ENCODE measurements at places on chromosomes 3 and 15. TPM values are rescaled to one million over a fixed set of nuclear protein-coding genes. Genes with fewer than 3 reads are reported as not detected.

DNA sequence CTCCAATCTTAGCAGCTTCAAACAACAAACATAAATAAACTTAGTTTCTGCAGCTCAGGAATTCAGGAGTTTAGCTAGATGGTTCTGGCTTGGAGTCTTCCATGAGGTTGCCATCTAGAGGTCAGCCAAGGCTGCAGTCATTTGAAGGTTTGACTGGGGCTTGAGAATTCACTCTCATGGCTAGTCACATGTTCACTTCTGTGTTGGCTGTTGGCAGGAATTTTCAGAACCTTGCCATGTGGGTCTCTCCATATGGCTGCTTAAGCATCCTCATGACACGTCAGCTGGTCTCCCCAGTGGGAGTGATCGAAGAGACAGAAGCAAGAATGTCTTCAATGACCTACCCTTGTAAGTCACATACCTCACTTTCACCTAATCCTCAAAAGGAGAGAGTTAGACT, 269.2 kb upstream of the CNTN3 start:
- DNase-seq = no peak

GRCh38 chr3:143924522-143925285, 46.9 kb upstream of the DIPK2A start:
- no peak for DNase-seq

- DNase-seq = no peak
Observed at GRCh38 chr3:177333533-177334520, 136.5 kb upstream of the TBL1XR1 start.

- no peak for DNase-seq
Observed at GRCh38 chr15:76360416-76360815, 23.8 kb downstream of the ISL2 start.

GRCh38 chr3:188439080-188439479, 285.1 kb downstream of the LPP start:
- peak; percentile 37 for DNase-seq

- no peak for DNase-seq
Observed at GRCh38 chr15:79168922-79169456, 78.4 kb upstream of the RASGRF1 start.

DNA sequence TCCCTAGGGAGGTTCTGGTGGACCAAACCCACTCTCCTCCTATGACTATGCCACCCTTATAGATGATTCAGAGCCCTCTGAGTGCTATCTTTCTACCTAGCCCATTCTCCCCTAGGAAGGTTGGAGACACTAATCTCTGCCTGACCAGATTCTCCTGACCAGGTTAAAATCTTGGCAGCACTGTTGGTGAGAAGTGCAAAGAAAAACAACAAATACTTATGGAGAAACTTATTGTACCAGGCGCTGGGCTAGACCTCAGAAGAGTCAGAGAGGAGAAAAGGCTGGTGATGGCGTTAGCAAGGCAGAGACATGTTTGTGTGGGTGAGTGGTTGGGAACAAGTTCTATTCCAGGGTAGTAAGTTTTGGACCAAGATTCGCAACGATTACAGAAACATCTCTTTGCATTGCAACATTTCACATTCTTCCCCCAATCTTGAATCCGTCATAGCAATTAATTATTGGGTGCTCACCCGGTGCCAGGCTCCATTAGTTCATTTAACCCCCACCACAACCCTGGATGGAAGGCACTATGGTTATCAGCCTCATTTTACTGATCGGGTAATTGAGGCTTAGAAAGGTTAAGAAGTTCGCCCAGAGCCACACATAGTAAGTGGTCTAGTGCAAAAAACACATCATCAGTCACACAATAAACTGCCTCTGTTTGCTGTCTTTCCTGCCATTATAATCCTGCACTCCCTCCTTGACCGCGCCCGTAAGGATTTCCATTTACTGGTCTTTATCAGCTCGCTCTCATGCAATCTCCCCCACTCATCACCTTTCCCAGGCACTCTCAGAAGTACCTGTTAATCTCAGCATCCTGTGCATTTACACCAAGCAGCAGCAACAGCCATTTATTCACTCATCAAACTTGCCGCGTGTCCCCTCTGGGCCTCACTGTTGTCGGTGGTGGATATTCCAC, 655 bp upstream of the TSPAN3 start:
- DNase-seq = no peak

- DNase-seq = no peak
Observed at GRCh38 chr15:56732886-56733135, 498 bp downstream of the ZNF280D start.

DNA sequence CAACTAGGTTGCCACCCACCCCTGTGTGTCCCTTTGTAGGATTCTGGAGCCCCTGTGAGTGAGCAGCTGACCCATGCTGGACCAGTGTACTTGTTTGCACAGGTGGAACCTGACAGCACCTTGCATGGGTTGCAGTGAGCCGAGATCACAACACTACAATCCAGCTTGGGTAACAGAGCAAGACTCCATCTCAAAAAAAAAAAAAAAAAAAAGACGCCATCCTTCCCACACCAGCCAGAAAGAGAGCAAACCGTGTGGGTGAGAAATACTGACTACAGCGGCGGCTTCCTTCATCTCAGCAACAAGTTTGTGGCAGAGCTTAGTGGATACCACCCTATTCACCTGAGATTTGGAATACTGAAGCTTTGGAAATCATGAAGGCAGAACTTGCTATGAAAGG, 746 bp upstream of the CD80 start:
- no peak for DNase-seq

- no peak for DNase-seq
Observed at GRCh38 chr15:88391700-88392099, 75.5 kb downstream of the MRPL46 start.

- DNase-seq = no peak
Observed at GRCh38 chr15:73727330-73727976, 25.7 kb downstream of the INSYN1 start.

DNA sequence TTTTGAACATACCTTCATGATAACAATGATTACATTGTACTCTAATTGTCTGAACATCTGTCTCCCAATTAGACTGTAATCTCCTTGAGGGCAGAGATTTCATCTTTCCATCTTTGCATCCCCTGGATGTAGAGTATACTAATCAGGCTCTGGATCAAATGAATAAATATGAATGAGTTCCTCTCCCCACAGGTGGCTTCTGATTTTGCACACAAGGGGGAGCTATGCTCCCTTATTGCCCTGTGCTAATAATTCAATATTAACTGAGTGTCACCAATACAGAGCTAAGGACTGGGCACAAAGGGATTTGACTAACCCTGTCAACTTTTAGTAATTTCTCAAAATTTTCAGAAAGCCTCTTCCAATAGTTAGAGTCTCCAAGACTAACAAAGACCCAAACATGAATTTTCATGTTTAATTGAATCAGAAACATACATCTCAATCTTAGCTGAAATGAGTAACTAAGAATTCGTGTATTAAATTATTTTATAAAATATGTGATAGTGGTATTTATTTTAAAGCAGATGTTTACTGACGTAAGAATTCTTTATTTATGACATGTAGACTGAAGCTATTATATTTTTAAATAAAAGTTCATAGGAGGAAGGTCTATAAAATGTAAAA, 3.0 kb downstream of the DUOXA1 start:
- peak; percentile 30 for DNase-seq

GRCh38 chr15:67232591-67232990, 21.9 kb downstream of the AAGAB start:
- no peak for DNase-seq

DNA sequence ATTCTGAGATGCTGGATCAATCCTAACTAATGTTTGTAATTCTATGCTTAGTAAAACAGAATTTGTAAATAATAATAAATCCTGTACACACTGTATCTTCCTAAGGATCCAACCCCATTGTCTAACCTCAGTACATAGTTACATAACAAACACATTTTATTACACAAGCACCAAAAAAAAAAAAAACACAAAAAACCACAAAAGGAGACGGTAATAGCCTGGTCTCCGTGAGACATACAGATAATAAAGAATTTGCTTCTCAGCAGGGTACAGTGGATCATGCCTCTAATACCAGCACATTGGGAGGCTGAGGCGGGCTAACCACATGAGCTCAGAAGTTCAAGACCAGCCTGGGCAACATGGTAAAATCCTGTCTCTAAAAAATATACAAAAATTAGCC, 558.7 kb downstream of the MAGI1 start:
- DNase-seq = no peak

- no peak for DNase-seq
Observed at GRCh38 chr3:64152676-64153466, 72.4 kb downstream of the PRICKLE2 start.

GRCh38 chr3:33134026-33134625, 20.3 kb downstream of the CRTAP start:
- no peak for DNase-seq

DNA sequence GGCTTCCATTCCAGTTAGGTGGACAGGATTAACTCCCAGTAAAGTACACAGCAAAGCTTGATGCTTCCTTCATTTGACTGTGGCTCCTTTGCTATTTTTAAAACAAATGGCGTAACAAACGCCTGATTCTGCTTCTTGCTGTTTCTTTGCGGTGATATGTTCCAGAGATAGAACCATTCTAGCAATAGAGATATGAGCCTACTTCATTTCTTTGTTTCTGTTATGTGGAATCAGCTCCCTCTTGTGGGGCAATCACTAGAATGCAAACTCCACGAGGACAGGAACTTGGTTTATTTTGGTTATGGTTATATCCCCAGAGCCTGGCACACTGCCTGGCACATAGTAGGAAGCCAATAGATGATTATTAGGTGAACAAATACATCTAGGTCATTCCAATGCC, 122.6 kb upstream of the SLC6A11 start:
- no peak for DNase-seq

- no peak for DNase-seq
Observed at GRCh38 chr15:97013491-97013890, 683.0 kb downstream of the NR2F2 start.

The DOCK3 gene
- 0.40 TPM for total RNA-seq

The COL8A1 gene
- not detected for total RNA-seq

The POLQ gene
- total RNA-seq = 2.2 TPM

The PTPN9 gene
- total RNA-seq = 27.0 TPM

The CCDC12 gene
- total RNA-seq = 90.0 TPM

The SNTN gene
- not detected for total RNA-seq

Data from Peyer's patch (tissue), 4 donors.